ENCODE measurements at places on chromosomes 1 and 21. TPM values are rescaled to one million over a fixed set of nuclear protein-coding genes. Genes with fewer than 3 reads are reported as not detected.

DNA sequence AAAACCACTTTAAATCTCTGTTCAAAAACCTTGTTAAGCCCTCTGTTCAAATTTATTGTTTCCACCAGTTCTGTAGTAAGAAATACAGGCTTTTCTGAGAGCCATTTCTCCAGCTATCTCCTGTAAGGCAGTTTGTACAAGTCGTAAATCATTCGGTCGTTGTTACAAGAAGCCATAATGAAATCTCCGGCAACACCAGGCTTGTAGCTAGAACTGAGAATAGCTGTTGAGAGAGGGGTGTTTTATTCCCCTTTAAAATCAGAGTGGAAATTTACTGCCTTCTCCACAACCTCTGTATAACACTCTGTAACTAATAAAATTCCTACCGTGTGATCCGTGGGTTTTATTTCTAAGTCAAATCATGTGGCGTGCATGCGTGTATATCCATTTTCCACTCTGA, 335.8 kb upstream of the KAZN start:
- DNase-seq: no peak

- DNase-seq: no peak
Measured at GRCh38 chr1:157302724-157303123, 164.5 kb upstream of the ETV3 start.

DNA sequence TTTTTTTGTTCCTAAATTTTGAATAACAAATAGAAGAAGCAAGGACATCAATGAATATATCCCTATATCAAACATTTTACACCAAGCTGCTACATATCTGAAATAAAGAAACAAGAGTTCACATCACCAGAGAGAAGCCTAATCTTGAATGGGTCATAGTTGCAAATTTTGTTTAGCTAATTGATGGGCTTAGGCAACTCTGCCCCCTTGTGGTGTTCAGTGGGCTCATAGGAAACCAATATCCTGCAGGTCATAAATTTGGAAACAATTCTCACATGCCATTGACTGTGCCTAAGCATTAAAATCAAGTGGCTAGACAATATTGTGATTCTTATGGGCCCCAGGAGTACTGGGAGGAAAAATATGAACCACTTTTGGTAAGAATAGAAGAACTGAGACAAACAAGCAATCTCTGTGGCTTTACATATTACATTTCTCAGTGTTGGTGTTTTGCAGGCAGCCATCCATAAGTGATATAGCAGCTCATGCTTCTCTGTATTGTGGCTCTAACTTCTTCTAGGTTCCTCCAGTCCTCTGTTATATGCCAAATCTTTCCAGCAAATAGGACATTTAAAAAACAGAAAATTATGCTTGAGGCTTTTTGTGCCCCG, 1262.8 kb upstream of the PRMT6 start:
- DNase-seq: no peak

- no peak for DNase-seq
Measured at GRCh38 chr1:57133686-57134085, 167.9 kb upstream of the C8B start.

DNA sequence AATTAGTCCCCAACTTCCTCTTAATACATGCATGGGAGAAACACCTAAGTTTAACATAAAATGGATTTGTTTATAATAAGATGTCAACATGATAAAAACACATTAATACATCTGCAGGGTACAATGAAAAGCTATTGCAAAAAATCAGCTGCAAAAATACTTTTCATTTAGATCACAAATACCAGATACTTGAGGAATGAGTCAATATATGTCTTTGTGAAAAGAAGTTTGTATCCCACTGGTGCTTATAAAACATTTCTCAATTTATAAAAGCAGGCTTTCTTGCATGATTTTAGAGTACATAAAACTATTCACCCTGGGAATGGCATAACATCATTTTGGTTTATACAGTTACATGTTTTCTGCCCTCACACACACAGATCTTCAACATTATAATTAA, 18.6 kb upstream of the PRKAA2 start:
- DNase-seq: no peak

GRCh38 chr1:42399315-42400100, 18.9 kb downstream of the RIMKLA start:
- DNase-seq: no peak

Gene HSD3B2
- total RNA-seq: not detected

All from Right ventricle myocardium superior (tissue), 1 donor.